ENCODE measurements at places on chromosomes 2 and 18. TPM values are rescaled to one million over a fixed set of nuclear protein-coding genes. Genes with fewer than 3 reads are reported as not detected.
A peak's percentile ranks its signal among the peaks of the same experiment; 100 is the strongest.

ACTR2 gene
- polyA plus RNA-seq, result 98.9 TPM

GRCh38 chr2:3489764-3490115 is 29.6 kb downstream of the ADI1 start:
- no peak for DNase-seq

DNA sequence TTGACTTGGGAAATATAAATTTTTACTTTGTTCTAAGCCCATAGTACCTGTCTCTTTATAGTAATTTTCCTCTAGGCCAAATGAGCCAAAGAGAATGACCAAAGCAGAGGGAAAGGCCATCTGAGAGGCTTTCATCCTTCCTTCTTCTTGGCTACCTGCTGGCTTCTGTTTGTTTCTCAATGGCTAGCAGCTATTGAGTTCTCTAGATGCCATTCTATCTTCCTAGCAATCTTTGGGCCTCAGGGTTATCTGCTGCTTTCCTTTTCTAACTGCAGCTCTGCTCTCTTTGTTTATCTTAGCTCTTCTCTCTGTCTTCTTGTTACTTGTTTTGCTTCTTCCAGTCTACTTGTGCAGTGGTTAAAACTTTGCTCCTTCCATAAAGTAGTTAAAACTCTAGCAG is 601.1 kb upstream of the NRXN1 start:
- DNase-seq, result no peak

GRCh38 chr2:134224005-134224404 is 29.9 kb upstream of the MGAT5 start:
- peak; percentile 86 for DNase-seq

All from IMR-90 (cell line).